ENCODE measurements at places on chromosomes 2 and 18. TPM values are rescaled to one million over a fixed set of nuclear protein-coding genes. Genes with fewer than 3 reads are reported as not detected.

DNA sequence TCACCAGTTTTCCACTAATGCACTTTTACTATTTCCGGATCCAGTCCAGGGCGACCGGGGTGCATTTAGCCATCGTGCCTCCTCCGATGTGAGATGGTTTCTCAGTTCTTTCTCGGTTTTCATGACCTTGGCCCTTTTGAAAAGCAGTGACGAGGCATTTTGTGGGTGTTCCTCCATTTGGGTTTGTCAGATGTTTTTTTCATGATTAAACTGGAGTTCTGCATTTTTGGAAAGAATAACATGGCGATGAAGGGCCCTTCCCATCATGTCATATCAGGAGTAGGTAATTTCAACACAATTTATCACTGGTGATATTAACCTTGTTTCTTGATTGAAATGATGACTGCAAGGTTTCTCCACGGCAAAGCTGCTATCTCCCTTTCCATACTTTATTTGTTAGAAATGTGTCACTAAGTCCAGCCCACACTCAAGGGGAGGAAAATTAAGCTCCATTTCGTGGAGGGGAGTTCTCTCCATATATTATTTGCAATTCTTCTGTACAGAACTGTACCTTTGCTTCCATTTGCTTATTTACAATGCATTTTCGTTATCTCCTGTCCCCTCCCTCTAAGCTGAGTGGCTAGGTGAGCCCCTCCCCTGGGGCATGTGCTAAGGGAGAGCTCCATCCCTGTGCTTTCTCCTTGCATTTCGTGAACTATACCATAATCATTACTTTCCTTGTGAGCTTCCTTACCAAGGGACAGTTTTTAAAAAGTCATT, 8.9 kb upstream of the KLF11 start:
- no peaks in the 10 kb centered on the region for H3K27me3 ChIP-seq
- peaks cover 24% of the 10 kb centered on the region for H3K4me1 ChIP-seq
- no peak overlapping the region for H3K4me3 ChIP-seq
- no peaks in the 10 kb centered on the region for H3K36me3 ChIP-seq
- no peak for DNase-seq
- no peak overlapping the region for H3K27ac ChIP-seq

DNA sequence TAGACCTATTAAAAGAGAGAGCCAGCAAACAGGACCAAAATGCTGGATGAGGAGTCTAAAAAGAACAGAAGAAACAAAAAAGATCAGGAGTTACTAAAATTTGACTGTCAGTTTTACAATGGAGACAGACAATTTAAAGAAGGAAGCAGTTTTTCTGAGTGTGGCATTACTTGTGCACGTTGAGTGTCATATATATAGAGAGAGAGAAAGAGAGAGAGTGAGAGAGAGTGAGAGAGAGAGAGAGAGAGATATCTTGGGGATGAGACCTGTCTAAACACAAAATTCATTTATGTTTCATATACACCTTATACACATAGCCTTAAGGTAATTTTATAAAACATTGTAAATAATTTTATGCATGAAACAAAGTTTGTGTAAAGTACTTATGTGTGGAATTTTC, 2.1 kb upstream of the GALNT3 start:
- no peak for DNase-seq
- H3K4me3 ChIP-seq: no peak overlapping the region
- H3K27ac ChIP-seq: no peak overlapping the region
- no peaks in the 10 kb centered on the region for H3K36me3 ChIP-seq
- peaks cover 24% of the 10 kb centered on the region for H3K27me3 ChIP-seq
- H3K4me1 ChIP-seq: peaks cover 17% of the 10 kb centered on the region

DNA sequence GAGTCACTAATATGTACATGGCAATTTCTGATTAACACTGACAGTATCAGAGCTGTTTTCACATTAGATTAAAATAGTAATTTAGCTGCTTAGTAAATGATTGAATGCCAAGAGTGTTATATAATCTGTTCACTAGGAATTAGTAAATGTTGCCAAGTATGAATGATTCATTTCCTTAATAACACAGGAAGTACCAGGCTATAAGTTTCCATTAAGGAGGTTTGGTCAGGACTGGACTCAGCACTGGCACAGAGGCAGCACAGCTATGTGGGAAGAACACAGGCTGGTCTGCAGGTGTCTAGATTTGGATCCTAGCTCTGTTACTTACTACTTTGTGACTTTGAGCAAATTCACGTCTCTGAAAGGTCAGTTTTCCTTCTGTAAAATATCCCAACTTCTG, 97.2 kb downstream of the TDRD15 start:
- DNase-seq: no peak
- H3K4me1 ChIP-seq: peaks cover 6% of the 10 kb centered on the region
- no peaks in the 10 kb centered on the region for H3K27me3 ChIP-seq
- H3K4me3 ChIP-seq: no peak overlapping the region
- H3K36me3 ChIP-seq: no peaks in the 10 kb centered on the region

L3MBTL4 gene
- total RNA-seq: 6.8 TPM

MOGAT1 gene
- not detected for total RNA-seq

- H3K4me1 ChIP-seq: peaks cover 8% of the 10 kb centered on the region
- DNase-seq: no peak
- H3K36me3 ChIP-seq: no peaks in the 10 kb centered on the region
- H3K27me3 ChIP-seq: peaks cover 15% of the 10 kb centered on the region
These were observed 791 bp upstream of the CYRIA start for GRCh38 chr2:16666449-16666801.

DNA sequence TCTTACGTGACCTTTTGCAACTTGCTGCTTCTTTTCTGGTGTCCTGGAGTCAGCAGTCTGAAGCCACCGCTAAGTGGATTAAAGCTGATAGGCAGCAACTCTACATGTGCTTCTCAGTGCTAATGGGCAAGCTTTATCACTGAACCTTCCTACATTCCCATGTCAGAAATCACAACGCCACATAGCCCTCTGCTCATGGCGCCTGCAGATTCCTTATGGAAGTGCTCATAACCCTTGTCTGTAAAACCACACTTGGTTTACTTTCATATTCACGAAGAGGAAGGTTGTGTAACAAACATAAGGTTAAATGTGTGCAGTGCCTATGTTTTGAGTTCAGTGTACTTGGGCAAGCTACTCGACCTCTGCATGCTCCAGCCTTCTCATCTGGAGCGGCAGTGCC, 319.8 kb downstream of the FBXO15 start:
- no peaks in the 10 kb centered on the region for H3K4me1 ChIP-seq
- no peak for DNase-seq
- no peak overlapping the region for H3K4me3 ChIP-seq
- H3K27ac ChIP-seq: no peak overlapping the region
- no peaks in the 10 kb centered on the region for H3K27me3 ChIP-seq

DNA sequence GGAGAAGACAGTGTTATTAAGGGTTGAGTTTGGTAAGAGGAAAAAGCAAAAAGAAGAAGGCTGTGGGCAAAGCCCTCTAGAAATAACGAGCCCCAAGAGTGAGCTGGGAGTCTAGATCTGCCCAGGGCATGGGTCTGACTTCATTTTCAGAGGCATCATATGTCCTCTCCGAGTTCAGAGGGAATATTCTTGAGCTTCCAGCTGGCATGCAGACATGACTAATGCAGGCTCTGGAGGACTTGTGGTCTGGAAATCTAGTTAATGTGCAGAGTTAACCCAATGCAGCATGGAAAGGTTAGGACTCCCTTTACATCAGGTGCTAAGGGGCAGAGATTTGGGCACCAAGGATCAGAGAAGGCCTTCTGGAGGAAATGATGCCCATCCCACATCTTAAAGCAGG, 7.3 kb downstream of the ACMSD start:
- H3K36me3 ChIP-seq: no peaks in the 10 kb centered on the region
- no peaks in the 10 kb centered on the region for H3K4me1 ChIP-seq
- no peak for DNase-seq
- no peak overlapping the region for H3K27ac ChIP-seq

MC4R gene
- not detected for total RNA-seq

All from SJSA1 (cell line).